Transverse colon (tissue), 4 donors: ENCODE measurements at places on chromosomes 2 and 18. TPM values are rescaled to one million over a fixed set of nuclear protein-coding genes. Genes with fewer than 3 reads are reported as not detected.

- H3K4me1 ChIP-seq: no peaks in the 10 kb centered on the region
- no peak overlapping the region for H3K27ac ChIP-seq
- DNase-seq: no peak
- no peaks in the 10 kb centered on the region for H3K36me3 ChIP-seq
- no peak overlapping the region for H3K4me3 ChIP-seq
Measured at GRCh38 chr2:58645017-58645416, 403.9 kb upstream of the FANCL start.

DNA sequence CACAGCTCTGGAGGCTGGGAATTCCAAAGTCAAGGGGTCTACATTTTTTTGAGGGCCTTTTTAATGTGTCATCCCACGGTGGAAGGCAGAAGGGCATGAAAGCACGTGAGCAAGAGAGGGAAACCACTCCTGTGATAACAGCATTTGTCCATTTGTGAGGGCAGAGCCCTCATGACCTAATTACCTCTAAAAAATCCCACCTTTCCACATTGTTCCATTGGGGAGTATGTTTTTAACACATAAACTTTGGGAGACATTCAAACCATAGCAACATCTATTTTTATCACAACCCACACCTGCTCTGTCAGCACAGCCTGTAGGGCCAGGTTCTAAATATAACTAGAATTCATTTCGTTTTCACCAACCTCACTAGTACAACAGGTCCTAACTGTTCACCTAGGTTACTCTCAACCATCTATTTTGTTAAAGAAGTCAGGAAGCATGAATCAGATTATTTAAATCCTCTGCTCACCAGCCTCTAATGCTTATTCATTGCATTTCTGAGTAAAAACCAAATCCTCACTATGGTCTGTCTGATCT lies 92.2 kb upstream of the DPP10 start:
- no peaks in the 10 kb centered on the region for H3K27me3 ChIP-seq
- no peak overlapping the region for H3K27ac ChIP-seq
- no peaks in the 10 kb centered on the region for H3K36me3 ChIP-seq
- H3K4me3 ChIP-seq: no peak overlapping the region
- no peaks in the 10 kb centered on the region for H3K4me1 ChIP-seq

- no peaks in the 10 kb centered on the region for H3K36me3 ChIP-seq
- H3K4me1 ChIP-seq: no peaks in the 10 kb centered on the region
- H3K4me3 ChIP-seq: no peak overlapping the region
Measured at GRCh38 chr2:140472676-140473075, 1658.1 kb downstream of the LRP1B start.

- H3K27ac ChIP-seq: peak overlapping the region; percentile 86
- H3K36me3 ChIP-seq: no peaks in the 10 kb centered on the region
- peak; percentile 48 for DNase-seq
- H3K27me3 ChIP-seq: no peaks in the 10 kb centered on the region
Measured at GRCh38 chr2:174023591-174024523, 58.7 kb upstream of the SP3 start.

DNA sequence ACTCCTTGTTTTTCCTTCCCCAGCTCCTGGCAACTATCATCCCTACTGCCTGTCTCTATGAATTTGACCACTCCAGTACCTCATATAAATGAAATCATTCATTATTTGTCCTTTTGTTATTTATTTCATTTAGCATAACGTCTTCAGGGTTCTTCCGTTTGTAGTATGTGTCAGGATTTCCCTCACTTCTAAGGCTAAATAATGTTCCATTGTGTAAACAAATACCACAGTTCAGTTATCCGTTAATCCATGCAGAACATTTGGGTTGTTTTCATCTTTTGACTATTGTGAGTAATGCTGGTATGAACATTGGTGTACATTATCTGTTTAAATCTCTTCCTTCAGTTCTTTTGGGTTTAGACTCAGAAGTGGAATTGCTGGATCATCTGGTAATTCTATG lies 18.8 kb downstream of the DYNC2LI1 start:
- no peak for DNase-seq
- no peak overlapping the region for H3K27ac ChIP-seq
- H3K4me1 ChIP-seq: no peaks in the 10 kb centered on the region
- no peak overlapping the region for H3K4me3 ChIP-seq

GRCh38 chr18:35455926-35456763 lies 41.6 kb downstream of the INO80C start:
- DNase-seq: peak; percentile 69
- H3K36me3 ChIP-seq: no peaks in the 10 kb centered on the region
- no peak overlapping the region for H3K4me3 ChIP-seq
- H3K27me3 ChIP-seq: no peaks in the 10 kb centered on the region
- peaks cover 7% of the 10 kb centered on the region for H3K4me1 ChIP-seq

GRCh38 chr2:53217250-53217649 lies 550.4 kb upstream of the CHAC2 start:
- H3K27ac ChIP-seq: no peak overlapping the region
- H3K27me3 ChIP-seq: no peaks in the 10 kb centered on the region
- H3K4me1 ChIP-seq: no peaks in the 10 kb centered on the region
- no peak overlapping the region for H3K4me3 ChIP-seq
- H3K36me3 ChIP-seq: no peaks in the 10 kb centered on the region

DNA sequence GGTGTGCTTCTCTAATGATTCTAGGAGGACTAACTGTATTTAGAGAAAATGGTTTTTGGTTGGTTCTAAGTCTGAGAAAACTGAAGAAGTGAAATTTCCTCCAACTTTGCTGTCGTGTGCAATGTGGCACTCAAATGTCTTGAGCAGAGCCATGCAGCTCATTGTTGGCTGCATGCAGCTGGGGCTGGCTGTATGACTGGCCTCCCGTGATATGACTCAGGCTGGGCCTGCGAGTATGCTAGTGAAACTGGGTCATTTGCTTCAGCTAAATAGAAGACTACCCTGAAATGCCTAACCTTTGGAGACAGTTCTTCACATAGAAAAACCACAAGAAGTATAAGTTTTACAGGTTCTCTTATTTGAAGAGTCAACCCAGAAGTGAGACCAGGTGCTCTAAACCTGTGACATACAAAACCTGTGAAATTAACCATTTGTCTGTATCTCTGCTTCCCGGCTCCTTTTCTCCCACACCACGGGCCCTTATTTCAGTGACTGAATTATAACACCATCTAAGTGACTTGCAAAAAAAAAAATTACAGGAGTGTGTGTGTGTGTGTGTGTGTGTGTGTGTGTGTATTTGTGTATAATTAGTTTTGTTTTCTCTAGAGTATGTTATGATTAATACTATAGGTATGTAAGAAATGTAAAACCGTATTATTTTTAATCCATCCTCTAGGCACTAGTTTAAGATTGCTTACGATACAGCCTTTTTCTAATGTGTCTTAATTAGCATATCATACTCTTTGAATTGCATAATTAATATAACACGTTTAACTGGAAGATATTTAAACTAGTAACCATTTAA lies 15.9 kb downstream of the POLI start:
- H3K36me3 ChIP-seq: no peaks in the 10 kb centered on the region
- peak; percentile 31 for DNase-seq
- H3K27ac ChIP-seq: no peak overlapping the region
- no peaks in the 10 kb centered on the region for H3K27me3 ChIP-seq
- H3K4me3 ChIP-seq: no peak overlapping the region
- H3K4me1 ChIP-seq: no peaks in the 10 kb centered on the region

DNA sequence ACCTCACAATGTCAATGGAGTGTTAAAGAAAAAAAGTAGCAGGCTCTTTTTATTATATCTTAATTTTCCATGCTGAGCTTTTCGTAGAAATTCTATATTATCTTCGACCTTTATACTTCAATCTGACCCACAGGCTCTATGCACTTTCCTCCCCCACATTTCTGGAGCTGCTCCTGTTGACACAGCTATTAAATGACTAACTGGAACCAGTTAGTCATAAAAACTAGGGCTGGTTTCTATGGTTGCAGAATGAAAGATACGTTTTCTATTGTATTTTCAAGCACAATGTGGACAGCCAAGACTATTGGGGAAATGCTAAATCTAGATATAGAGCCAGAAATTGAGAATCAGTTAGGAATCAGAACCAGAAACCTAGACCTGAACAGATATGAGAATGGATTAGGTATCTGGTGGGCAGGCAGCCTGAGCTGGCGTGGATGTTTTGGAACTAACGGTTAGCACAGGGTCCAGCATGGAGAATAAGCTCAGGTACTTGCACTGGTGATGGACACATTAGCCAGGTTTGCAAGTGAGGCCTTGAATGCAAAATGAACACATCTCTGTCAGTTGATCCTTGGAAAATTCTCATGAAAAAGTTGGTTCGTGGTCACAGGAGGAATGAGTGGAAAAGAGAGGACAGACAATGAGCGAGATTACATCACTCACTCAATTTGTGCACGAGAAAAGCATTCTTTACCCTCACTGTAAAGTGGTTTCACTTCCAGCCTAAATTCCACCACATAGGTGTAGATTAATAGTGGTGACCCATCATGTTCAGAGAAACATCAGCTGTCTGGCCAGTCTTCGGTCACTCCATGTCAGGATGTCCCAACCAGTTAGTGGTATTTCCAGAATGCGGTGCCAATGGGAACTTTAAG lies 144.6 kb upstream of the EPHA4 start:
- H3K4me3 ChIP-seq: no peak overlapping the region
- H3K27ac ChIP-seq: no peak overlapping the region
- DNase-seq: peak; percentile 22
- no peaks in the 10 kb centered on the region for H3K27me3 ChIP-seq

DNA sequence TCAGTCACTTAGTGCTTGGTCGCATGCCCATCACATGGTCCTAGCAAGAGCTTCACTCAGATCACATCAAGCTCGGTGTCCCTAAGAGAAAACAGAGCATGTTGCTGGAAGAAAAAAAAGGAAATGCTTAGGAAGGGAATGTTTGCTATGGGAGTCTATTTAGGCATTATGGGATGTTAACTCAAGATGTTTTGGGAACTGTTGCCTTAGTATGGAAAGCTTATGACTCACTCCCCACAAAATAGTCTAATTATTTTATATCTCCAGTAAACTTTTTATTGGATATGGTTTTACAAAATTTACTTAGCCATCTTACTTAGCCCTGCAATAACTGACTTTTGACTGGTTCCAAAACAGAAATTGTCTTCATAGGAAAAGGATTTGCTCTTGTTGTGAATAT lies 439.5 kb upstream of the ZEB2 start:
- no peaks in the 10 kb centered on the region for H3K36me3 ChIP-seq
- no peak overlapping the region for H3K27ac ChIP-seq

DNA sequence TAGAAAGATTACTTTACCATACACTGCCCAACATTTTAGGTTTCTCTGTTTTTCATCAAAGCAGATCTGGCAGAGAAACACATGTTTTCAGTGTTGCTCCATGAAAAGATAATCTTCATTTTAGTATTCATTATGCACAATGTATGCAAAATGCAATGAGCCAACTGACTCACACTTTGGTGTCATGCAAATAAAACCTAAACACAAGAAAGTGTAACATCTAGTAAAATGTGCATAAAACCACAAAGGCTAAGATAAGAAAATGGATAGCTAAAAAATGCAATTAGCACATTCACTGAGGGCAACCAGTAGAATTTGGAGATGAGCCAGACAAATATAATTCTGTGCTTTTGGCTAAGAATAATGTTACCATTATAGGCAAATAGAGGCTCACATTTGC lies 203.5 kb upstream of the UBE2E3 start:
- no peaks in the 10 kb centered on the region for H3K36me3 ChIP-seq
- no peak for DNase-seq
- H3K4me3 ChIP-seq: no peak overlapping the region
- no peak overlapping the region for H3K27ac ChIP-seq
- H3K27me3 ChIP-seq: no peaks in the 10 kb centered on the region

Gene GATA6
- total RNA-seq: 49.7 TPM

Gene REG3G
- total RNA-seq: not detected

Gene ACTG2
- 679 TPM for total RNA-seq

Gene FOXI3
- total RNA-seq: not detected

Gene MARS2
- 10.5 TPM for total RNA-seq
